Activated T-cell treated with anti-CD3 and anti-CD28 coated beads, Interleukin-2, amount 50 U/mL, for 72 hours (primary cell): ENCODE measurements at places on chromosomes 1 and 21. TPM values are rescaled to one million over a fixed set of nuclear protein-coding genes. Genes with fewer than 3 reads are reported as not detected.

GRCh38 chr1:71307451-71307850, 226.6 kb upstream of the ZRANB2 start:
- no peak for DNase-seq
- H3K36me3 ChIP-seq, result no peaks in the 10 kb centered on the region
- H3K4me3 ChIP-seq, result no peak overlapping the region
- H3K4me1 ChIP-seq, result no peaks in the 10 kb centered on the region
- H3K27me3 ChIP-seq, result no peaks in the 10 kb centered on the region

DNA sequence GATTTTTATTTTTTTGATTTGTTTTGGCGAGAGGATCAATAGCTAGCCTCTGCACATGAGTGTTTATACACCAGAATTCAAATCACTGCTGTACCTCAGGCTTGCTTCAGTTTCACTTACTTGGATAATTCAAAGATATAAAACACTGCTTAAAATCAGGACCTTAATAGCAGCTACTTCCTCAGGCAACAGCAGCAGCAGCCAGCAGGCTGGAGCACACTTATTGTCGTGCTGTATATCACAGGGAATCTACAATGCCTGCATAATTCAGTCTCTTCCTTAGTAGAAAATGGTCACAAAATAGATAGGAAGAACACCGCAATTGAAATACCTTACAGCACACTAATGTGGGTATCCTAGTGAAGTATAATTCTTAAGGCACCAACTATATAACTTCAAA, 497.3 kb downstream of the NEGR1 start:
- no peaks in the 10 kb centered on the region for H3K4me1 ChIP-seq
- DNase-seq, result no peak
- no peaks in the 10 kb centered on the region for H3K27me3 ChIP-seq
- H3K27ac ChIP-seq, result no peak overlapping the region
- H3K36me3 ChIP-seq, result no peaks in the 10 kb centered on the region

Gene GNAT2
- total RNA-seq, result 0.23 TPM

Gene GPR153
- 0.62 TPM for total RNA-seq

Gene SELL
- 331 TPM for total RNA-seq
